ENCODE measurements at places on chromosomes 5 and 9. TPM values are rescaled to one million over a fixed set of nuclear protein-coding genes. Genes with fewer than 3 reads are reported as not detected.

DNA sequence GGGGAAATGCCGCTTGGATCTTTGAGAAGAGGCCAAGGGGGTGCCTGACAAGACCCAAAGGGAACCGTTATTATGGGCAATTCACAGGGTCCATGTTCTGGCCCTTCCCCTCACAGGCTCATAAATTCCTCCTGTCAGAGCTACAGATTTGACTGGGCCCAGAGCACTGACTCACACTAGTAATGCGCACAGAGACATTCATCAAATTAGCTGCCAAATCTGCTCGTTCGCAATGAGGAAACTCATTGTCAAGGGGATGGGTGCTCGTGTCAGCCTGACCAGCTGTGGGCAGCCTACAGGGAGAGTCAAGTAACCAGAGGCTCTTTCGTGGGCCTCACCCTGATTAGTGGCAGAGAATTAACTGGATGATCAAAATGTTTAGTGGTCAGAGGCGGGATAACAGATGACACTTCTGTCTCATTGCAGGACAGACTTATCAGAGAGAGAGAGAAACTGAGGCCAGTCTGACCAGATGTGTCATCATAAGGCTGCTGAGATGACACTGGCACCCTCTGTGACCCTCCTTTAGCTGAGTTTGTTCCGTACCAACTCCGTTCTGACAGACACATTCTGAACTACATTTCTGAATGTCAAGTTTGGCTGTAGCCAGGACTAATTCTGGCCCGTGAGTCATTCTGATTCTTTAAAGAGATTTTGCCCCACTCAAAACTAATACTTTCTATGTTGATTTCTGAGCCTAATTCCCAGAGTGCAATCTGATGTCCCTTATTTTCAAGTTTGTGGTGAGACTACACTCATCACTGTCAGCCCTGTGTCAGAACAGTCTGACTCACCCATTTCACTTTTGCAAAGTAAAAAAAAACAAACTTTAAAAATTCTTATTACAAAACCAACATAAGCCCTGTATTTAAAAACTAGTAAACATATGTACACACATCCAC, 377.1 kb downstream of the ACTL7B start:
- H3K4me3 ChIP-seq, result no peak overlapping the region
- DNase-seq, result no peak
- H3K27ac ChIP-seq, result no peak overlapping the region
- no peaks in the 10 kb centered on the region for H3K4me1 ChIP-seq
- no peaks in the 10 kb centered on the region for H3K27me3 ChIP-seq

GPR151 gene
- not detected for total RNA-seq

ZNF366 gene
- 17.2 TPM for total RNA-seq

SPATA24 gene
- total RNA-seq, result 3.8 TPM

CORO2A gene
- total RNA-seq, result 6.8 TPM

GHR gene
- total RNA-seq, result 6.9 TPM

DNA sequence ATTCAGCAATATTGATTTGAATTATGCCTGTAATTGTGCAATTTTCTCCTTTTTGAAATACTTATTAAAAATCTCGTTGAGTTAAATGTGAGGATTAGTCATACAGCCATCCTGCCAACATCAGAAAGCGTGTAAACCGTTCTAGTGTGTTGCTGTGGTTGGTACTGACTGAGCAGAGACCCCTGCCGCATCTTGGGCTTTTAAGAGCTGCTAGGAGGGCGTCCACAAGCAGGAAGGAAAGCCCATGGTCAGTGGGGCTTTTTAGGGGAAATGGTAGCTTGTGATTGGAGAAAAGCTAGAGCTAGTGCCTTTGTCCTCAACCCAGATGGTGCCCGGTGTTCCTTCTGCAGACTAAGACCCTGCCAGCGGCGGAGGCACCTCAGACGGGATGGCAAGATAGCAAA, 1.3 kb downstream of the SDHA start:
- H3K4me1 ChIP-seq, result peaks cover 20% of the 10 kb centered on the region
- H3K27ac ChIP-seq, result peak overlapping the region; percentile 90
- peaks cover 10% of the 10 kb centered on the region for H3K36me3 ChIP-seq
- H3K27me3 ChIP-seq, result no peaks in the 10 kb centered on the region
- no peak for DNase-seq

PRRT1B gene
- not detected for total RNA-seq

DNA sequence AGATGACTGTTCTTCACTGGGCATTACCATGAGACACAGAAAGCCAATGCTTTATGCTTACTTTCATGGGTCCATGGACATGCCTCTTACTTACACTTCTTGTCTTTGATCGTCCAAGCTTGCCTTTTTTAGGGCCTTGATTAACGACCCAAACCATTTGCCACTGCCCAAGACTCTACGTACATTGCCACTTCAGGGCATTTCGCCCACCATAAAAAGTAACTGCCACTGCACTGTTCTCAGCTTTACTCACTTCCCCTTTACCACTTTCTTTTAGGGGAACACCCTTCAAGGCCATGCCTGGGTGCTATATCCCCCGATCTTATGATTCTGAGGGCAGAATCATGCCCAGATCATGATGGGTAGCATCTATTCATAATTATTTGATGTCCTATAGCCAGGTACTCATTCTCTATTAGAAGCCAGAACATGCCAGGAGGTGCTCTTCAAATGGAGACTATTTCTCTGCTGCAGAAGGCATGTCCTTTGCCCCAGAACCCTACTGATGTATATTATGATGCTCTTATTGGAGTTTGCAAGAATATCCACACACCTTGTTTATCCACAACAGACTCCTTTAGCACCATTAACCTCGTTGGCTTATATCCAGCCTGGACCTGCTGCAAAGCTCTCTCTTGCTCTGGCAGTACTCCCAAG, 64.1 kb upstream of the RAD23B start:
- no peaks in the 10 kb centered on the region for H3K36me3 ChIP-seq
- no peak overlapping the region for H3K4me3 ChIP-seq
- no peak overlapping the region for H3K27ac ChIP-seq
- no peaks in the 10 kb centered on the region for H3K27me3 ChIP-seq
- no peaks in the 10 kb centered on the region for H3K4me1 ChIP-seq

FBXW11 gene
- total RNA-seq, result 65.5 TPM

- peaks cover 4% of the 10 kb centered on the region for H3K4me1 ChIP-seq
- no peaks in the 10 kb centered on the region for H3K36me3 ChIP-seq
- no peak for DNase-seq
- no peaks in the 10 kb centered on the region for H3K27me3 ChIP-seq
These were observed at the start of gene OR2S2 for GRCh38 chr9:35958104-35958837. OR2S2 (minus strand) TSS chr9:35958154; CDS start chr9:35958098, 56 bp downstream.

- no peak overlapping the region for H3K4me3 ChIP-seq
- H3K27ac ChIP-seq, result peak overlapping the region; percentile 32
- no peak for DNase-seq
- no peaks in the 10 kb centered on the region for H3K27me3 ChIP-seq
- peaks cover 18% of the 10 kb centered on the region for H3K36me3 ChIP-seq
These were observed 51.8 kb downstream of the NDST1 start for GRCh38 chr5:150559701-150560100.

- no peaks in the 10 kb centered on the region for H3K27me3 ChIP-seq
- H3K4me3 ChIP-seq, result no peak overlapping the region
- peaks cover 100% of the 10 kb centered on the region for H3K36me3 ChIP-seq
- DNase-seq, result no peak
- no peaks in the 10 kb centered on the region for H3K4me1 ChIP-seq
- H3K27ac ChIP-seq, result no peak overlapping the region
These were observed 51.5 kb downstream of the MTMR12 start for GRCh38 chr5:32261198-32261597.

DNA sequence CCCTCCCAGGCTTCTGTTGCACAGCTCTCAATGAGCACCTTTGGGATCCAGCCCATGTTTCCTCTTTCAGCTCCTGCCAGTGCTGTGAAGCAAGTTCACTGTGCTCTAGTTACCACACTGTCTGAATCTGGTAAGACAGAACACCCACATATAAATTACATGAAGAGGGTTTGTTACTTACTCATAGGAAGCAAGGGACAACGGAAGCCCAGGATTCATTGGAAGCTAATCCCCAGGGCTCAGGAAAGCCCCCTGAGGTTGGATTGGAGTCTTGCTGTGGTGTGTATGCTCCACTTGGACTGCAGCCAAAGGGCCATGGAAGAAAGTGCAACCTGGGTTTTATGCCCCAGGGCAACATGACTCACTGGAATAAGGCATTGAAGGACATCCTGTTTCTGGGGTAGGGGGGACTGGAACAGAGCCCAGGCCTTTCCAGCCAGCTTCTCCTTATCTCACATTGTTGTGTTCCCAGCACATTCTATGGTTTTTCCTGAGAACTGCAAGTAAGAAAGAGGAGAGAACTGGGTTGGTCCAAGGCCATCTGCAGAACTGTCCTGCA, 15.6 kb upstream of the CLK4 start:
- H3K36me3 ChIP-seq, result no peaks in the 10 kb centered on the region
- H3K4me1 ChIP-seq, result no peaks in the 10 kb centered on the region
- H3K4me3 ChIP-seq, result no peak overlapping the region
- no peak overlapping the region for H3K27ac ChIP-seq
- no peak for DNase-seq

FAM153A gene
- total RNA-seq, result 45.7 TPM

DNA sequence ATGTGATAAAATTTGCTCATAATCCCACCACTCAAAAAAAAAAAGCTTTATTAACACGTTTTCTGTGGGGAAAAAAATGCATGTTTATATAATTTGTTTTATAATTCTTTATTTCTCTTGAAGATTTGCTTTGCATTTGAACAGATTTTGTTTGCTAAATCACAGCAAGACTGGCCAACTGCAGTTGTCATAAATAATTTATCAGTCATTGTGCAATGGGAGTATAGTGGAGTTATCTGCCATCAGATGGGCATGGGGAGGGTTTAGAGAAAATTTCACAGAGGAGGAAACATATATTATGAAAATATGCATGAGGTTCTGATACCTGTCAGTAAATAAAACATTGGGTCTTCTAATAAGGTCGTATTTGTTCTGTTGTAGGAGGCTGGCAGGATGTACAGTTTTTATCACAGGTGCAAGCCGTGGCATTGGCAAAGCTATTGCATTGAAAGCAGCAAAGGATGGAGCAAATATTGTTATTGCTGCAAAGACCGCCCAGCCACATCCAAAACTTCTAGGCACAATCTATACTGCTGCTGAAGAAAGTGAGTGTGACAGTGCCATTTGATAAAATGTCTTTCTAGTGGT, 23.8 kb downstream of the HSDL2 start:
- no peak overlapping the region for H3K4me3 ChIP-seq
- no peak overlapping the region for H3K27ac ChIP-seq
- H3K36me3 ChIP-seq, result peaks cover 34% of the 10 kb centered on the region

UNC13B gene
- total RNA-seq, result 18.7 TPM

DNA sequence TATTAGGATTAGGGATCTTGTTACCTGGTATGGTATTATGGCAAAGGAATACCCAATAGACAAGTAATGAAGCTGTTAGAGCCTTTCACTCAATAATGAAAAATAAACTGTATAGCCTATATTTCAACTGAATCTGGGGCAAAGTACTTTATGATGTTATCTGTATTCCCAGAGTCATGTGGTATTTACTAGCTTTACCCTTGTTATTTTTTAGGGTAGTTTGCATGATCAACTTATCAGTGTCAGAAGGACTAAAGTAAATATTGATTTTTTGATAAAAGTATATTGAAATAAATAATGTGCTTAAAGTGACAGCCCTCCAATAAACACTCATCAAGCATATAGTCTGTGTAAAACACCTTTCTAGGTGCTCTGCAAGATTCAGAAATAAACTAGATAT, 64.6 kb downstream of the MAN2A1 start:
- no peaks in the 10 kb centered on the region for H3K27me3 ChIP-seq
- no peak for DNase-seq
- peaks cover 7% of the 10 kb centered on the region for H3K4me1 ChIP-seq

DNA sequence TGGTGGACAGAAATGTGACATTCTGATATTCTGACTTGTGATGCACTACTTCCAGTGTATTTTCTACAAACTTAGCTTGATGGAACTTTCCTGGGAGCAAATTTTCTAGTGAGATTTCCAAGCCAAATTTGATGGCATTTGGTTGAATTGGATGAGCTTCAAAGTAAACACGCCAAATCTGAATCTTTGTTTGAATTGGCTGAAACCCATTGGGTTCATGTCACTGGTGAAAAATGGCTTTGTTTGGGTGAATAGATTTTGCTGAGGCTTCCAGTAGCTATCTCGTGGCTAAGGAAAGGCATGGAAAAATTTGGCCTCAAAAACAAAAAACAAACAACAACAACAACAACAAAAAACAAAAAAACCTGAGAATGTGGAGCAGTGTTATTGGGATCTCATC, 271.1 kb upstream of the RPS23 start:
- H3K27me3 ChIP-seq, result no peaks in the 10 kb centered on the region
- H3K36me3 ChIP-seq, result no peaks in the 10 kb centered on the region
- no peak for DNase-seq
- H3K27ac ChIP-seq, result no peak overlapping the region
- no peak overlapping the region for H3K4me3 ChIP-seq

- no peak overlapping the region for H3K27ac ChIP-seq
- no peaks in the 10 kb centered on the region for H3K27me3 ChIP-seq
- H3K4me1 ChIP-seq, result peaks cover 21% of the 10 kb centered on the region
- no peak overlapping the region for H3K4me3 ChIP-seq
- no peak for DNase-seq
These were observed 255.3 kb downstream of the ICE1 start for GRCh38 chr5:5677738-5678137.

PTGDS gene
- total RNA-seq, result 378 TPM

IL7R gene
- 82.3 TPM for total RNA-seq

SH2D3C gene
- total RNA-seq, result 44.7 TPM

GRCh38 chr5:36722900-36723299, 116.5 kb downstream of the SLC1A3 start:
- DNase-seq, result no peak
- no peaks in the 10 kb centered on the region for H3K36me3 ChIP-seq
- no peak overlapping the region for H3K4me3 ChIP-seq
- H3K4me1 ChIP-seq, result peaks cover 48% of the 10 kb centered on the region
- H3K27me3 ChIP-seq, result no peaks in the 10 kb centered on the region
- peak overlapping the region; percentile 85 for H3K27ac ChIP-seq

DNA sequence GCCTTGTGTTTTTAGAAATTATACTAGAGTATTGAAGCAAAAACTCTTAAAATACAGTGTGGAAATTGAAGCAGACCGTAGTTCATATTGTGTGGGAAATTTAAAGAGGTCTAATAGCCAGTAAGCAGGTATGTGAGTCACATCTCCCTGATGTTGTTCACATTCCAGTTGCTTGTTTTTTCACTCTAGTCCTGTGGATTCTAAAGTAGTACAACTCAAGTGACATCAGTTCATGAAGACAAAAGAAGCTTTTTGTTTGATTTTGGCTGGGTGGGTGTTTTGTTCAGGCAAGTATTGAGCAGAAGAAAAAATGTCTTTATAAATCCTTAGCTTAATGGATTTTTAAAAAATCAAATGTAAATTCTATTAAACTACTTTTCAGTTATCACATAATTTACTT, 216.2 kb downstream of the MAN2A1 start:
- DNase-seq, result no peak
- H3K27ac ChIP-seq, result no peak overlapping the region
- no peak overlapping the region for H3K4me3 ChIP-seq

- H3K4me3 ChIP-seq, result no peak overlapping the region
- no peak overlapping the region for H3K27ac ChIP-seq
- H3K36me3 ChIP-seq, result no peaks in the 10 kb centered on the region
These were observed 103.1 kb upstream of the IRX4 start for GRCh38 chr5:1985781-1986180.

DNA sequence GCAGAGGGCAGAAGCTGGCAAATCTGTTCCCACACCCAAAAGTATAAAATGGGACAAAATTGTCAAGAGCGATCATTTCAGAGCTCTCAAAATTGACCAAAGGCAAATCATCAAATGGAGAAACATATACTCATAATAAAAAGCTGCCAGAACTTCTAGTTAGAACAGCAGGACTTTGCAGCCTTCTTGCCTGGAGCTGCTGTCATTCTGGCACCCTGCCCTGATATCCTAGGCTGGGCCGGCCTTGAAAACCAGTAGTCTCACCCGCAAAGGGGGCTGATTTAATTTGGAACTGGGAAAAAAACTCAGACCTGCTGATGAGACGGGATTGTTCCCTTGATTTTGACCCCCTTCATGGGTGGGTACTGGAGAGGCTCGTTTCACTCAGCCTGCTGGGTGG, 18.5 kb downstream of the OR2V1 start:
- H3K27ac ChIP-seq, result no peak overlapping the region
- peaks cover 42% of the 10 kb centered on the region for H3K27me3 ChIP-seq
- no peak overlapping the region for H3K4me3 ChIP-seq
- DNase-seq, result no peak

All from spleen (tissue), 13 donors.